ENCODE measurements at places on chromosomes 6 and 20. TPM values are rescaled to one million over a fixed set of nuclear protein-coding genes. Genes with fewer than 3 reads are reported as not detected.

PRRT1 gene
- 0.90 TPM for polyA plus RNA-seq

PAK5 gene
- 0.24 TPM for polyA plus RNA-seq

MEI4 gene
- polyA plus RNA-seq: not detected

CHRNA4 gene
- polyA plus RNA-seq: 0.96 TPM

CNKSR3 gene
- 18.1 TPM for polyA plus RNA-seq

POPDC3 gene
- 63.7 TPM for polyA plus RNA-seq

DDO gene
- polyA plus RNA-seq: 0.12 TPM

- DNase-seq: no peak
Observed at GRCh38 chr6:15596186-15596896, 66.5 kb downstream of the DTNBP1 start.

DNA sequence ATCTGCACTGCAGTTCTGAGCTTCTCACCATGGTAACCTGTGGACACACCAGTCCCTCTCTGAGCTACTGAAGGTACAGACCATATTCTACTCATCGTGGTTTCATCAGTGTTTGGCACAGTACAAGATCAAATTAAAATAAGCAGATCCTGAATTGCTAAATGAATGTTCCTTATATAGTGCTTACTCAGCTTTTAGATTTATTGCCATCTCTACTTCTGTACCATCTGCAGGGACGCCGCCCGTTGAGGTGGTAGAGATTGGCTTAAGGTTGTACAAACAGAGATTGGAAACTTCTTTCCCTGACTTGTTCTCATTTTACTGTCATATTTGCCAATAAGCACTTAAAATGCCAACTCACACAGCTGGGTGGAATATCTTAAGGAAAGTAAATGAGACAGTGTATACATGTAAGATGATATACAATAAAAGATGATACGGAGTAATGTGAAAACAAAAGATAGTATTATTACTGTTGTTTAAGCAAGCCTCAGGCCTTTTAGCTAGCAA, 223.4 kb upstream of the FOXQ1 start:
- no peak for DNase-seq

DNA sequence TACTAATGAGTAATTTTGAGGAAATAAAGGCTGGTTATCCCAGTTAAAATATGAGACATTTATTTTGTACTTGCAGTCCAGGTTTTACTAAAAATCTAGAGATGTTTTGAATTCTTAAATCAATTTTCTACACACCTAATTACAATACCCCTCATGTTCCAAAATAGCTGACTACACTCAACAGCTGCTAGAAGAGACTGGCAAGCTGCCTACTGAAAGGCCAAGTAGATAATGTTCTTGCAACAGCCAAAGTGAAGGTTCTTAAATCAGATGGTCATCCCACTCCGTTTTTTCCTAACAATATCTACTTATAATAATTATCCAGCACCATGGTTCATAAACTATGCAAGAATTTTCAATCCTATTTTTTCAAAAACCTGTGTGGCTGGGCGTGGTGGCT, 69.0 kb downstream of the DTNBP1 start:
- DNase-seq: peak; percentile 56

- DNase-seq: no peak
Observed at GRCh38 chr20:59807909-59808728, 125.3 kb downstream of the SYCP2 start.

- no peak for DNase-seq
Observed at GRCh38 chr6:136016228-136017225, 165.0 kb downstream of the PDE7B start.

GRCh38 chr6:378090-378957, 13.2 kb upstream of the IRF4 start:
- no peak for DNase-seq

DNA sequence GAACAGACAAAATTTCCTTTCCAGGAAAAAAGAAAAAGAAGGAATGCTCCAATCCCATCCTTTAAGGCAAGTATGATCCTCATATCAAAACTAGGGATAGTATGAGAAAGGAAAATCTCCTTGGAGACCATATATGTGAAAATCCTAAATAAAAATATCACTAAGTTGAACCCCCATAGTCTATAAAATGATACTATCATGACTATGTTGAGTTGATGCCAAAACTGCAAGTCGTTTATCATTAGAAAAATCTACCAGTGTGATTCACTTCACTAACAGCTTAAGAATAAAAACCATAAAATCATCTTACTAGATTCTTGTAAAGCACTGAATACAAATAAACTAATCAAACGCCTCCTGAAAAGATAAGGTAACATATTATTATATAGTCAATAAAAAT, 76.6 kb upstream of the STXBP5 start:
- no peak for DNase-seq

- no peak for DNase-seq
Observed at GRCh38 chr20:16293590-16293989, 279.7 kb downstream of the KIF16B start.

DNA sequence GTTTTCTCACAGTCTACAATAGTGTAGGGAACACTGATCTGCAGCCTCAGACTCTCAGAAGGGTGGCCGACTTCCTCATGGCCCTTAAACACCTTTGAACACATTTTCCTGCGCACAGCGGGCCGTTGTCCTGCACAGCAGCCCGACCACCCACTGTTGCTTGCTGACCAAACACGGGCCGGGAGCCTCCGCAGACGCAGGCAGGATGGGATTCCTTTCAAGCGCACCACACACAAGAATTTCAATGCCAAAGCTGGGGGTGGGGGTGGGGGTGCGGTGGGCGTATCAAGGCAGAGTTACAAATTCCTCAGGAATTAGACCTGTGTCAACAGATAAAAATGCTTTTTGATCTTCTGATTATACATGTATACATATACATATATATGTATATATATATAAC, 74.5 kb downstream of the HUS1B start:
- no peak for DNase-seq

- DNase-seq: no peak
Observed at GRCh38 chr6:128882560-128882959, 378 bp upstream of the LAMA2 start.

- no peak for DNase-seq
Observed at GRCh38 chr6:21527731-21528130, 65.8 kb upstream of the SOX4 start.

- no peak for DNase-seq
Observed at GRCh38 chr20:35572838-35573237, 31.0 kb downstream of the ERGIC3 start.

- DNase-seq: no peak
Observed at GRCh38 chr6:10598084-10598960, 77.2 kb downstream of the GCNT2 start.

DNA sequence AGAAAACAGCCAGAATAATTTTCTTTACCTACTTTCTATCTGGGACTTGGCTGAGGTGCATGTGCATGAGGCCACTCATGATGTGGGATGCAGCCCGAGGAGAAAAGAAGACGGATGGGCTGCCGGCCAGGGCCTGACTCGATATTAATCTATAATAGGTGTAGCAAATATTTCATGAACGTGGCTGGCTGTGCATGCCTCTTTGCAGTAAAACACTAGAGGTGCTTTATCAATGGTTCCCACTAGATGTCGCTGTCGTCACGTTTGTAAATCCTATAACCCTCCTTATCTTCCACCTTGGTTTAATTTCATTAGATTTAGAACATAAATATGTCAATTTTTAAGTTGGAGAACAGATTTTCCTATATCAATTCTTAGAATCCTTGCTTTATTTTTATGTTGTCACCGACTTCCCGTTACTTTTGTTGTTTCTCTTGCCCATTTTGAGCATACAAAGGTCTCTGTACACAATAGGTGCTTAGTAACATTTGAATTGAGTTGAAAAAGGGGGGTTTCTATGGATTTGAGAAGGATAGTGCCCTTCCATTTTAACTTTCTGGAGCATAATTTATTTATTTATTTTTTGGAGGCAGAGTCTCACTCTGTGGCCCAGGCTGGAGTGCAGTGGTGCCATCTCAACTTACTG, 19.6 kb upstream of the FERMT1 start:
- DNase-seq: peak; percentile 48

DNA sequence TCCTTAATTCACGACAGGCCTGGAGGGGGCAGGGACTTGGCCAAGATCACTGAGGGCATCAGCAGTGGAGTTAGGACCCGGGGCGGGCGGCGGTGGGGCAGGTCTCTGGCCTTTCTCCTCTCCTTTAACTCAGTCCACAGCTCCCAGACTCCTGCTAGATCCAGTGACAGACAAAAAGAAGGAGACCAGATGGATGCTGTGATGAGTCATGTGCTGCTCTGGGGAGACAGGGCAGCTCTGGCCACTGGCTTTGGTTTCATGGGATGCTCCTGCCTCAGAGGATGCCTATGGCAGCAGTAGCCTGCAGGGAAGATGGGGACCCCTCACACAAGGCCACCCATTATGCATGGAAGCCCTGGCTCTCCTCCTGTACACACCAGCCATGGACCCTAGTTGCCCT, 20.5 kb downstream of the EPB41L1 start:
- no peak for DNase-seq

DNA sequence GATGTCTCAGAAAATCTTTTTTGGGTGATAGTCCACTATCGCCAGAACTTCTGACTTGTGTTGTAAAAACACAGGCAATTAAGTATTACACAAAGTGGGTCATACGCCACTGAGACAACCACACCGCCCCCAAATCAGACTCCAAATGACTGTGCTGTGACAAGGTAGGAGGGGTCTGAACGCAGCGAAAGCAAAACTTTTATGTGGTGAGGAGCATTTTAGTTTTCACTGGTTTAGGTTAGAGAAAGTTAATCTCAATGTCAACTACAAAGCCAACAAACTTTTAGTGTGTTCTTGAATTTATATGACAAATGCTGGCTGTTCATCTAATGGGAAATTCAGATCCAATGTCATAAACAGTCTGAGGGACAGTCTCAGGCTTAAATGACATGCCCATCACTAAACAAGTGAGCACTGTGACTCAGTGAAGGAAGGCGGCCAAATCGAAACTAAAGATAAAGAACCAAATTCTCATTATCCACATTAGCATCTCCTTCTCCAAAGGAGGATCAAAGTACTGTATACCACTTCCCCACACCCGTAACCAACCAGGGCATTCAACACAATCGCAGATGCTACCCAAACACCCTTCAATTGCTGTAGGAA, 186.7 kb downstream of the GJA10 start:
- DNase-seq: no peak

GRCh38 chr6:150220634-150221551, 78.0 kb downstream of the PPP1R14C start:
- DNase-seq: no peak

GRCh38 chr6:149636124-149636523, 12.4 kb downstream of the KATNA1 start:
- DNase-seq: no peak

Data from muscle of back (tissue), 13 donors.